ENCODE measurements at places on chromosomes 2 and 18.
A peak's percentile ranks its signal among the peaks of the same experiment; 100 is the strongest.

DNA sequence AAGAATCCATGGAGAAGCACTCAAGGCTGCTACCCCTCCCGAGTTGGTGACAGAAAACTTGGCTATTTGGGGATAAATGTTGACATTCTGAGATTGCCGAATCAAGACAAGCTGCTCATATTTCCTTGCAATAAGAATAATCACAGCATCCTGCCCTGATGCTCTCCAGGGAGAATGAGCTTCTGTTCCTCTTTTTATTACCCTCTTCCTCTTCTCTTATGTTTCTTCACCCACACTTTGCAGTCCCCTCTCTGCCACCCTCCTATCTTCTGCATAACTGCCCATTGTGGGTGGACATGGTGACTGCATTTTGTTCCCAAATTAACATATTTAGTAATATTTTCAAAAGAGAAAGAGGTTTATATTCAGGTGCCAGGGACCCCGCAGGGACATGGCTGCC, 11.9 kb upstream of the MSGN1 start:
- no peak for DNase-seq

DNA sequence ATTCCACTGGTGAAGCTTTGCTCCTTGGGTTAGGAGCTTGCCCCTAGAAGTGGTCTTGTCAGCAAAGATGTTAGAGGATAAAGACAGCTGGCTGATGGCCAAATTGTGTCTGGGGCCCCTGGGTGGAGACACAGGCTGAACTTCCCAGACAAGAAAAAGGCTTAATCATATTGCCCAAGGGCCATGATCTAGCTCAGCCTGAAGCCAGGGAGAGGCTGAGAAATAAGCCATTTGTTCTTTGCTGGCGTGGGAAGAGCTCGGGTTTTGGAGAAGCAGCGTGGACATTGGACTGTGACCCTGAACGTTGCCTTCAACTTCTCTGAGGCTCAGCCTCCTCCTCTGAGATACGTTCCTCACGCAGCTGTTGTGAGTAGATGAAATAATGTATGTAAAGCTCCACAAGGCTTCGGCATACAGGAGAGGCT, 153.0 kb downstream of the ZFP36L2 start:
- DNase-seq: peak; percentile 71

- DNase-seq: no peak
Measured at GRCh38 chr2:236988690-236989624, 96.7 kb upstream of the COPS8 start.

DNA sequence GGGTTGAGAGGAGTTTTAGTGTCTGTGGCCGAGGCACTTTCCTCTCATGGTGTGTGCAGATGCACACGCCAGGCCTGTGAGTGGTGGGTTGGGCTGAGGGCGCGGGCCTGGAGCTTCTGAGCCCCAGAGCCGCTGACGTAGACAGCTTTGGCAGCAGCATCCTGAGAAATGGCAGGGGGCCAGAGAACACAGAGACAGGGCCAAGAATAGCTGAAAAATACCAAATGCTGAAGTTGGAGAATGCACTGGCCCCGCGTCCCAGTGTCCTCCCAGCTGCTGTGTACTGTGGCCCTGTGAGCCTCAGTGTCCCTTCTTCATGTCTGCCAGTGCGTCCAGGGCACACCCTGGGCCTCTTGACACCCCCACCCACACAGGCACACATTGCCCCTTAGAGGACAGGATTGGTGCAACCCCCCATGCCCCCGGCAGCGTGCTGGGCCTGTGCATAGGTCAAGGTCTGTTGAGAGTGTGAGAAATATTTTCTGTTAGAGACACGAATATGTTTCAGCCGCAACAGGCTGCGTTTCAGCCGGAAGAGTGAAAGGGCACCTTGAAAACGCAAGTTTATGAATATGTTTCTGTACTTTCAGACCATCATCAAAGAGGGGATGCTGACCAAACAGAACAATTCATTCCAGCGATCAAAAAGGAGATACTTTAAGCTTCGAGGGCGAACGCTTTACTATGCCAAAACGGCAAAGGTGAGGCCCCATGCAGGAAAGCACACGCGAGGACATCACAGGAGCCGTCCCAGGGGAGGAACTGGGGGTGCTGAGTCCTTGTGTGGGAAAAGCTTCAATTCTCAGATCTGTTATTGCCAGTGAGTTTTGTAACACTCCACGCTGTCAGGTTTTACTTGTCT, 33.6 kb downstream of the DGKD start:
- no peak for DNase-seq

GRCh38 chr2:181459621-181460021, 2.4 kb downstream of the ITGA4 start:
- DNase-seq: no peak

GRCh38 chr2:224072541-224073188, 33.6 kb upstream of the SERPINE2 start:
- DNase-seq: no peak
